ENCODE measurements at places on chromosomes 5 and 9.

- DNase-seq = no peak
These were observed 701 bp upstream of the ZNF462 start for GRCh38 chr9:106862110-106862820.

DNA sequence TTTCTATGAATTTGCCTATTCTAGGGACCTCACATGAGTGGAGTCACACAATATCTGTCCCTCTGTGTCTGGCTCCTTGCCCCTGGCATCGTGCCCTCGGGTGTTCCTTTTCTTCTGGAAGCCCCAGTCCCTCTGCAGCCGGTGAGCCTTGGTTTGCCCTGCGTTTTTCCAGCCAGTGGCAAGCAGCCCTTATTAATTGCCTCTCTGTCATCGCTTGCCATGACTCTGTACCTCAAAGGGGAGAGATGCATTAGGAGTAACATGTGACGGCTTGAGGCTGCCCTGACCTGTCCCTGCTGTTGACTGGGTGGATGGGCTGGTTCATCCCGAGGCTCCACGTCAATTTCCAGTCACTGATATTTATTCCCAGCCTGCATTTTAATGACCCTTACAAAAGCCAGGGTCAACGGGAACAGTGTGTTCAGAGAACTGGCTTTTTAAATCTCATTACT lies 87.3 kb downstream of the CFAP90 start:
- no peak for DNase-seq

DNA sequence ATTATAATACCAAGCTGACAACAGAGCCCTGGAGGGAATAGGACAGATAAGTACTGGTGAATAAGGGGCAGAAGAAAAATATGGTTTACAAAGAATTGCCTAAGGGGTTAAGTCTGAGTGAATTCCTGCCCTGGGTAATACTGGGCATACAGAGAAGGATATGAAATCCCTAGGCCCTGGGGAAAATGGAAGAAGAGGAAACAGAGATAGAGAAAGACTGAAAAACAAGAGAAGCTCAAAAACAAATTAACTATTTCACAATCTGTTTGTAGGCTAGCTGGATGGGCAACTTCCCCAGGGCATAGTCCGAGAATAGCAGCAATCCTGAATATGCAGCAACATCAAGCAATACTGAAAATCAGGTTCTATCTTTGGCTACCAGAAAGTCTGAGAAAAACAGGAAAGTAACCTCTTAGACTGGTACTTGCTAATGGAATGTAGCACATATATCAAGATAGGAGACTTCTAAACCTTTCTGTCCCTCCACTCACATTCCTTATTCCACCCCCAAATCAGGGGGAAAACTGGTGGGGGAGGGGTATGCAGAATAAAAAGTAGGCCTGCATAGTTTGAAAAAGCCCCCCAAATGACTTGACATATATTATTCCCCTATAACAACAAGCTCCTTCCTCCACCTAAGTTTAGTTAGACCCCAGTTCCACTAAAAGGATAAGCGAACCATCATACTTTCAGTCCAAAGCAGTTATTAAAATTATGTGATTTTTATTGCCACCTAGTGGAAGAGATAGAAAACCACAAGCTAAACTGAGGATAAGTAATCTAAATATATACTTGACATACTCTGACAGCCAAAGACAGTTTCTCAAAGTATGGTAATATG lies 20.6 kb downstream of the SLC38A9 start:
- no peak for DNase-seq

- DNase-seq = no peak
These were observed 153.8 kb downstream of the HCN1 start for GRCh38 chr5:45542421-45542820.

- no peak for DNase-seq
These were observed 28.8 kb downstream of the ANXA6 start for GRCh38 chr5:151128817-151129216.

DNA sequence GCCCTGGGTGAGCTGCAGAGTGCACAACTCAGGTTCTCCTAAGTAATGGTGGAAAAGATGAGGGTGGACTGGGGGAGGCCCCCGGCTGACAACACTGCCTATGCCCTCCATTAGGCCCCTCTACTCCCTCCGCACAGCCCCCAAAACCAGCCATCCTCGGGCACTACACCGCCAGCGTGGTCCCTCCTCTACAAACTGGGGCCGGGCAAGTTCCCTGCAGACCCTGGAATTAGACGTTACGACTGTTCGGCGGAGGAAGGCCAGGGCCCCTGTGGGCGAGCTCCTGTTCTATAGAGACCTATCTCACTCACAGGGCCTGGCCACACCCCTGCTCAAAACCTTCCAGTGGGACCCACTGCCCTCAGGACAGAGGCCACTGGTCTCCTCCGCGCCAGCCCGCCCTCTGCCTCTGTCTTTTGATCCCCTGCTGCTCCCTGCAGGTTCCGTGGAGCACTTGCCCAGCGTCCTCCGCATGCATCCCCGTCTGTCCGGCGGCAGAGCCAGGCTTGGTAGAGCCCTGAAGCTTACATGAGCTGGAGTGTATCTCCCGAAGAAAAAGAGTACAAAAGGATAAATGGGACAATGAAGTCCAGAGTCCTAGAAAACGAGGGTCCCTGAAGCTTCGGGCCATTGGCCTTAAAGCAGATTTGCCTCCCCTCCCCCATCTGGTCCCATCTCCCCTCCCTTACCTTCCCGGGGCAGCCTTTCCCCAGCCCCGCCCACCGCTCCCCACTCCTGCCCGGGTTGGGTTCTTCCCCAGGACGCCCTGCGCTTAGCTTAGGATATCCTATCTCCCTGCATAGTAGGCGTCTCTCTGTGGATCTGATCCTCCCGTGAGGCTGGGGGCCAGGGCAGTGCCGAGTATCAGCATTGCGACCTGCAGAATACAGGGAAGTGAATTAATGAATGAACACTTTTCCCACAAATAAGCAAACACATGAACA lies 71.3 kb downstream of the HRH2 start:
- no peak for DNase-seq

DNA sequence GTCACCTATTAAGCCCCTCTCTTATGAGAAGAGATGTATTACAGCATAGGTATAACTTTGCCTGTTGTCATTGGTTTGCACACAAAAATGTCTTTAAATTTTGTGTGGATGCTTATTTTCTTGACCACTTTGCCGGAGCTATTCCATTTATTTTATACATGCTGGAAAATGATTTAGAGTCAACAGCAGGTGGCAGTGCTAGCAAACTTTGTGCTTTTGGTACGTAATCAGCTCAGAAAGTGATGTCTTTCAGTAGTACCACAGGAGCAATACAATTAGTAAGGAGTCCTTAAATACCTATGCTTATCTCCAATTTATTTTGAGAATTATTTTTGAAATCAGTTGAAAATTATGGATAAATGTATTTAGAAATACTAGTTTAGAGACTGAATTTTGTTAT lies 19.8 kb upstream of the NUDT12 start:
- no peak for DNase-seq

DNA sequence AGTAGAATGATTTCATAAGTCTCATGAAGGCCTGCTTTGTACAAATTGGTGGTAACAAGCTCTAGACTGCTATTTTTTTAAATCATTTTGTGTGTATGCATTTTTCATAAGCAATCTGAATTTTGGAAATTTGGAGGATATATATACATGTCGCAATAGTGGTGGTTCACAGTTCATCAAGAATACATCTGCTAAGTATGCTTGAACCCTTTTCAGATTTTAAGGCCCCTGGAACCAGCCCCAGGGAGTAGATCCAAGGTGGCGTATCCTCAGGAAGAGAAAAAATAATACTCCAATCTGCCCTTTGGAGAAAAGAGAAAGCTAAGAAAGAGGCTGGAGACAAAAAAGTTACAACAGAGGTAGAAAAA lies 141.6 kb downstream of the HINT1 start:
- no peak for DNase-seq

- DNase-seq = no peak
These were observed 212.6 kb downstream of the ARHGAP26 start for GRCh38 chr5:142982821-142983200.

- no peak for DNase-seq
These were observed 322.4 kb downstream of the TMEM167A start for GRCh38 chr5:82754759-82755158.

DNA sequence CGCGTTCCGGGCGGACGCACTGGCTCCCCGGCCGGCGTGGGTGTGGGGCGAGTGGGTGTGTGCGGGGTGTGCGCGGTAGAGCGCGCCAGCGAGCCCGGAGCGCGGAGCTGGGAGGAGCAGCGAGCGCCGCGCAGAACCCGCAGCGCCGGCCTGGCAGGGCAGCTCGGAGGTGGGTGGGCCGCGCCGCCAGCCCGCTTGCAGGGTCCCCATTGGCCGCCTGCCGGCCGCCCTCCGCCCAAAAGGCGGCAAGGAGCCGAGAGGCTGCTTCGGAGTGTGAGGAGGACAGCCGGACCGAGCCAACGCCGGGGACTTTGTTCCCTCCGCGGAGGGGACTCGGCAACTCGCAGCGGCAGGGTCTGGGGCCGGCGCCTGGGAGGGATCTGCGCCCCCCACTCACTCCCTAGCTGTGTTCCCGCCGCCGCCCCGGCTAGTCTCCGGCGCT lies at the start of gene DAPK1:
DAPK1 (plus strand) TSS at position 264 of the 442 bp plus-strand sequence. CDS start 1,211 bp downstream, outside the sequence.
- DNase-seq = no peak

- DNase-seq = no peak
These were observed 19.3 kb downstream of the ABHD17B start for GRCh38 chr9:71891557-71892189.

DNA sequence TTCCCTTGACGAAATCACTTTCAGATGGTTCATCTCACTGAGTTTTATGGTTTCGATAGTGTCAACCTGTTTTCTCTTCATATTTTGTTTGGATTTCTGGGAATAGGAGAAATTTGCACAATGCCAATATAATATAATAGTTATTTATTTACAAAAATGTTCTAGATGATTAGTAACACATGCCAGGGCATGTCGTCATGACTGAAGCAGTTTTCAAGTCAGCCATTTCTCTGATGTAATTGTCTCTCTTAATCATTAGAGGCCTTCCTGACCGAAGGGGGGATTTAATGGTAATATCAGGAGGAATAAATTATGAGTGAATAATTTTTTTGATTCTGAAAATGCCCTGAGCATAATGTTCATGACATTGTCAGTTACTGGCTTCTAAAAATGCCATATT lies 246.5 kb upstream of the ATP10B start:
- DNase-seq = no peak

DNA sequence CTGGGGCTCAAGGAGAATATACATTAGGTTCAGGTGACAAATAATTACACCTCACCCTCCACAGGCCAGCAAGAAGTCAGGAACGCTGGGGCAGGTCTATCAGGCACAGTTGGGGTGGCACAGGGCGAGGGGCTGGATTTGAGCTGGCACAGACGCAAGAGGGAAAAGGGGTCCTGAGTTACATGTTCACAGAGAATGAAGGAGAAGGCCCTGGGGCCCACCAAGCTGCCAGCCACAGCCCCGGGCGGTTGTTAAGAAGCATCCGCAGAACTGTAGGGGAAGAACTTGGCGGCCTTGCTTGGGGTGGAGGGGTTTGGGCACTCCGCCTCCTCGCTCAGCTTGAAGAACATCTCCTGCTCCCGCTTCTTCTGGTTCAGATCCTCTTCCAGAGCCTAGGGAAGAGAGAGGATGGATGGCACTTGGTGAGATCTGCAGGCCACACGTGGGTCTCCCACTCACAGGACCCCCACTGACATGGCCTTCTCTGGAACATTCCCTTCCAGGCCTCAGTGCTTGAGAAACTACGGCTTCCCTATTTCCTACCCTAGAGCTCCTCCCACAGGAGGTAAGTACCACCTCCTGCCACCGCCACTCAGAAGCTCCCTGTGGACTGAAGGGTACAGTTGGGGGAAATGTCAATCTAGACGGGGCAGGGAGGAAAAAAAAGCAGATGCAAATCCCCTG lies 38.3 kb upstream of the FBXW11 start:
- no peak for DNase-seq

DNA sequence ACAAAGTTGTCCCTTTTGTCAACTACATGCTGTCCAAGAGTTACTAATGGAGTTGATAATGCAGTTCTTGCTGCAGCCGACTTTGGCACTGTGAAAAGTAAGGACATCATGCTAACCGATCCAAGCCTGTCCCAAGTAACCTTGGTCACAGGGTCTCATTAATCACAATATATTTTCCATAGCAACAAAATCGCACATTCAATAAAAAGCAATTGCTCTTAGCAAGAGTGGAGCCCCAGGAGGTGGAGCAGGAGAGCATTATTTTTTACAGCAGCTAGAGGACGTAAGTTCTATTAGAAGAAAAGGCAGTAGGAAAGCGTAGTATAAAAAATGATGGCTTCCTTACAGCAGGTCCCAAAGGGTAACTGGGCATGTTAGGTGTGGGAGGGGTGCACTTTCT lies 570.3 kb downstream of the EBF1 start:
- DNase-seq = no peak

DNA sequence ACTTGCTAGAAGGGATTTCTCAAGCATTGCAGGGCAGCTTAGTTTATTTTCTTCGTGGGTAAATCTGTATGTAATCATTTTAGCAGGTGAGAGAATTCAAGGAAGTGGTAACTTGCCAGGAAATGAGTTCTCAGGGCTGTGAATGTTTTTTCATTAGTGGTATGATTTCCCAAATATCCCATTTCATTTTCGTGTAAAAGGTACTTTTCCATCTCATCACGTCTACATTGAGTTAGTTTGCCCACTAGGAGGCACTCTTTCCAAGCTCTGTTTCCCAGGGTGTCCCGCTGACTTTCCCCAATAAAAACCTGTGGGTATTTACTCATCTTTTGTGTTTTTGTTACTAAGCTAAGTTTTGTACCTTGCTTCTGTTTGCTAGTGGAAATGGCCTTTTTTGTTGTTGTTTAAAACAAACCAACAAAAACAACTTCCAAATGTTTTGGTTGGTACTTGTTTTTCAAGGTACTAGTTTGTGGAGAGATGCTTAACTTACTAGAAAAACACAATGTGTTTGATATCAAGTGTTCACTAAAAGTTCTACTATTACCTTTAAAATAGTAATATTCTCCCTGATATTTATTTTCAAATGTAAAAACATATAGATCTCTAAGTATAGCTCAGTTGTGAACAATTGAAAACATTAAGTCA lies 373.6 kb downstream of the ADGRV1 start:
- no peak for DNase-seq

- no peak for DNase-seq
These were observed 128.8 kb upstream of the MAP3K1 start for GRCh38 chr5:56686337-56687195.

DNA sequence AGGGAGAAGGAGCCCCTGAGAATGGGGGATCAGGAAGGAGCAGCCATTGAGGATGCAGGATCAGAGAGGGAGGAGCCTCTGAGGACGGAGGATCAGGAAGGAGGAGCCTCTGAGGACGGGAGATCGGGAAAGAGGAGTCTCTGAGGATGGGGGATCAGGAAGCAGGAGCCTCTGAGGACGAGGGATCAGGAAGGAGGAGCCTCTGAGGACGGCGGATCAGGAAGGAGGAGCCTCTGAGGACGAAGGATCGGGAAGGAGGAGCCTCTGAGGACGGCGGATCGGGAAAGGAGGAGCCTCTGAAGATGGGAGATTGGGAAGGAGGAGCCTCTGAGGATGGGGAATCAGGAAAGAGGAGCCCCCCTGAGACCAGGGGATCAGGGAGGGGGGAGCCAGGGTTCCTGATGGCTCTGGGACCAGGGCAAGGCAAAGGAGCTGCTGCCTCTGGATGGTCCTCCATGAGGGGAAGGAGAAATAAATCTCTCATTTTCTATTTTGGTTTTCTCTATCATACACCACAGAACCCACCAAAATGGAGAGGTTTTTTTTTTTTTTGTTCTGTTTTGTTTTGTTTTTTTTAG lies 22.6 kb upstream of the SARDH start:
- no peak for DNase-seq
